Psoas muscle (tissue), 8 donors: ENCODE measurements at places on chromosomes 6 and 20. TPM values are rescaled to one million over a fixed set of nuclear protein-coding genes. Genes with fewer than 3 reads are reported as not detected.

The TNFRSF6B gene
- 6.1 TPM for polyA plus RNA-seq

The PROKR2 gene
- polyA plus RNA-seq, result not detected

GRCh38 chr6:71444222-71444621, 155.6 kb downstream of the OGFRL1 start:
- DNase-seq, result no peak

DNA sequence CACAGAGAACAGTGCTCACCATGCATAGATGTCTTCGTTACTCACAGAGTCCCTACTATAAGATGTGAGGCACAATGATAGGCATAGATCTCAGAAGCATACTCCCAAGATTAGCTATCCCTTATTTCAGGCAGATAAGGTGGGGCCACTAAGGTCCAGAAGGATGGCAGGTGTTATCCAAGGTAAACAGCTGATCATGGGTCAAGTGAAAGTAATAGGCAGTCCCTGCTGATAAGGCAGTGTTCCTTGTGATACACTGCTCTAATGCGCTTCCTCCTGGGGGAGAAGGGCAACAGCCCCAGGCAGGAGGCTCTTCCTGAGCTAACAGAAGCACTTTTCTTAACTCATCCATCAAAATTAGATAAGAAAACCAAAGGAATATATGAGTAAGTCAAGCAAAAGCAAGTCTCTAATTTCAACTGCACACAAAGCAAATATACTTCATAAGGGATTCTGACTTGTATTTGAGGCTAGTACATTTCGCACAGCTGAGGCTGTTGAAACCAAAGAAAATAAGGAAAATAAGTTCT, 42.2 kb downstream of the METTL24 start:
- DNase-seq, result no peak

DNA sequence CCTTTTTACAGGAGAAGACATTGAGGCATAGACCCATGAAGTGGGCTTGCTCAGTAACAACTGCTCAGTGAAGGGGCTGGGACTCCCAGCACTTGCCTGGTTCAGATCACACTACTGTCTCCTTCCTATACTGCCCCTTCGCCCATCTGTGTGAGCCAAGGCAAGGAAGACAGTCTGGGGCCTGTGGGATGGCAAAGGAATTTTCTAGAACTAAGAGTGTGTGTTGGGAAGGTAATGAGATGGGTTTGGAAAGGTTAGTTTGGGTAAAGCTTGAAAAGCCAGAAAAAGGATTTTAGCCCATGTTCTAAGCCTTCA, 213.3 kb upstream of the AGPAT4 start:
- DNase-seq, result no peak

GRCh38 chr6:104684911-104685415, 174.8 kb downstream of the HACE1 start:
- no peak for DNase-seq

GRCh38 chr6:28224131-28225055, 682 bp upstream of the ZSCAN9 start:
- no peak for DNase-seq

DNA sequence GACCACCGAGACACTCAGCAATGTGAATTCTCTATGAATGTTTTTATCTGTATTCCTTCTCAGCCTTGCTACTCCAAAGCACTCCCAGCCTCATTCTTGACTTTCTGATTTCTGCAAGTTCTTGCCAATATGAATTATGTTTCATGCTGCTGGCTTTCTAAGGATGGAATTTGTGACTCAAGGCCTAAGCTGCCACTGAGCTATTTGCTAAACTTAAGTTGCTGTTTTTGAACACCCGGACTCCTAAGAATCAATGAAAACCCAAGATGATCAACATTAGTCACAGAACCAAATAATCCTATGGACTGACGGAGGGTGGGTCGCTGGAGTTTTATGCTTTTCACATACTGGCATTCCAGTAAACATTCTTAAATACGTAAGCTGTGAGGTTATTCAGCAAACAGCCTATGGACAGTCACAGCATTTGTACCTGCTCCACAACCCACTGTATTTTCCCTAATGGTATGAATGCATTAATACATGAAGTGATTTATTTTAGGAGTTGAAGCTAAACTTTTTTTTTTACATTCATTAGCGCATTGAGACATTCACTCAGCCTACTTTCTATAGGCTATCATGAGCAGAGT, 8.2 kb upstream of the PXDC1 start:
- no peak for DNase-seq

DNA sequence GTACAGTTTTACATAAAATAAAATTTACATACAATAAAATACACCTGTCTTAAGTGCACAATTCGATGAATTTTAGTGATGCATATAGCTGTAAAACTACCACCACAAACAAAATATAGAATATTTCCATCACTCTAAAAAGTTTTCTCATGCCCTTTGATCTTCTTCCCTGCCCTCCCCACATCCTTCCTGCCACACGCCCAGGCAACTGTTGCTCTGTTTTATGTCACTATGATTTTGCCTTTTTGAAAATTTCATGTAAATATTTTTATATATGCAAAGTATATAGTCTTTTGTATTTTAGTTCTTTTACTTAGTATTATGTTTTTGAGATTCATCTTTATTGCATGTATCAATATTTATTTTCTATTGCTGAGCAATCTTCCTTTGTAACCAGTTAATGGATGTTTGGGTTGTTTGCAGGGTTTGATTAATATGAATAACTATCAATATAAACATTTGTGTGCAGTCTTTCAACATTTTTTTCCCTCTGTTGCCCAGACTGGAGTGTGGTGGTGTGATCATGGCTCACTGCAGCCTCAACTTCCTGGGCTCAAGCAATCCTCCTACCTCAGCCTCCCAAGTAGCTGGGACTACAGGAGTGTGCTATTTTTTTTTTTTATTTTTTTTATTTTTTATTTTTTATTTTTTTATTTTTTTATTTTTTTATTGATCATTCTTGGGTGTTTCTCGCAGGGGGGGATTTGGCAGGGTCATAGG, 23.8 kb upstream of the SAMHD1 start:
- no peak for DNase-seq

DNA sequence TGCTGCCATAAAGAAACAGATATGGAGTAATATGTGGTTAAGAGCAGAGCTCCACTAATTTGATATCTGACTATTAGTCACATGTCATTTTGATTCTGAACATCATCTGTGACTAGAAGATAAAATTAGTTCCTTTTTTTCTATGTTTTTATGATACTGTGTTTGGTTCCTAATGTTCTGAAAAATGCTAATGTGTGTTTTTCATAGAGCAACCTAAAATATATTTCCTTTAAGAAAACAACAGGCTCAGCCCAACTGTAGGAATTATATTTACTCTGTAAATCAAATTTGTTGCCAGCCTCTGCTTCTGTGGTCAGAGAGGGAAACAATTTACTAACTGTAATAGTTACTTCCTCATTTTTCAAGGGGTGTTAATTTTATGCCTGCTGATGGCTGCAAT, 33.3 kb upstream of the TXLNB start:
- no peak for DNase-seq

DNA sequence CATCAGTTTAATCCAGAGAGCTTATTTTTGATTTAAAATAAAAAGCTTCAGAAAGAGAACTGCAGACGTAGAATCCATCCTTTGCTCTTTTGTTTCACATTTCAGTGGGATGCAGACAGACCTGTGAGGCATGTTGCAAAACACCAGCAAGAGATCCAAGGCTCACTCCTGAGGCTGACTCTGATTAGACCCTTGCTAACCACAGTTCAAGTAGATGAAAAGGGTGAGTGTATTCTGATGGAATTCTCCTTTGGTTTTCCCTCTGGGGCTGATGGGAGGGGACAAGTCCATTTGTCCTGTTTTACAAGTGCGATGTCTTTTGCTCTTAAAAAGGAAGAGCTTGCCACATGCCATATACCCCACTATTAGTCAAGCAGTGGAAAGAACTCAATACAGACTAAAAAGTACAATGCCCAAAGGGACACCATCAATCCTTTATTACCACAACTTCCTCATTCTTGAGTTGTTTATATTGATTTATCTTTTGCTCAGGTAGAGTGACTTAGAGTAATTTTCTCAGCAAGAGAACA, 772.7 kb downstream of the MAFB start:
- DNase-seq, result no peak

- no peak for DNase-seq
Measured at GRCh38 chr20:19861147-19861759, 103.2 kb downstream of the RIN2 start.

DNA sequence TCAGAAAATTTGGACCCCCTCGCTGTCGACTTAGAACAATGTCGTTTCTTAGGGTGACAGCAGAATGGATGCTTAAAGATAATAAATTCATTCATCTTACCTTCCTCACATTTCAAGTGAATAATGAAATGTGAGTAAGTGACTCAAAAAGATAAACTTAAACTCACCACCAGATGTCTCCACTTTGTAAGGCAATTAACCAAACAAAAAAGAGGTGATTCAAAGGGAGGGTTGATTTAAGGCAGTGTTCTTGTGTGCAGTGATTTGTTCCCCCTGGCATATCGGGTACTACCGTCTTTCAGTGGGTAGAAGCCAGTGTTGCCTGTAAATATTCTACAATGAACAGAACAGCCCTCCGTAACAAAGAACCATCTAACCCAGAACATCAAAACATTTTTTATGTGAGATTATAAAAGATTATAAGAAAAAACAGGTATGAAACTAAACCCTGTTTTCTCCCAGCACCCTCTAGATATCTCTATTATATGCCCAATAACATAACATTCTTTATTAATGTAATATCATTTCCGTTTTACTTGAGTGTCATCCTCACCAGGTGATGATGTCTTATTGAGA, 589.7 kb downstream of the CBLN4 start:
- DNase-seq, result no peak

DNA sequence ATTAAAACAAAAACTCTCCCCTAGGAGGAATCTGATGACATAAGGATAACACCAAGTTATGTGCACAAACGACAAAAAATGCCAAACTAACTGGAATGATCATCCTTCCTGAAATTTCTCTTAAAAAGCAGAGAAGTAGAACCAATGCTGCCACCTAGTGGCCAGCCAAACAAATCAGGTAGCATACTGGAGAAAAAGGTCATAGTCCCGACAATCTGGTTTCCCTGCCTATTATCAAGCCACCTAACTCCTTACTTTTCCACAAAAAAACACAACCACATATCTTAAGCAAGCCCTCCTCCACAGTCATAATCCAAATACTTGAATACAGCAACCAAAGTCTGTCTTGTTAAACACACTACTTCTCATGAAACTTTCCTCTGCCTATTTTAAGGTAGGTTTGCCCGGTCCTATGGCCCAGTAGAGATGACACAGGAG, 5.3 kb downstream of the OARD1 start:
- peak; percentile 81 for DNase-seq

DNA sequence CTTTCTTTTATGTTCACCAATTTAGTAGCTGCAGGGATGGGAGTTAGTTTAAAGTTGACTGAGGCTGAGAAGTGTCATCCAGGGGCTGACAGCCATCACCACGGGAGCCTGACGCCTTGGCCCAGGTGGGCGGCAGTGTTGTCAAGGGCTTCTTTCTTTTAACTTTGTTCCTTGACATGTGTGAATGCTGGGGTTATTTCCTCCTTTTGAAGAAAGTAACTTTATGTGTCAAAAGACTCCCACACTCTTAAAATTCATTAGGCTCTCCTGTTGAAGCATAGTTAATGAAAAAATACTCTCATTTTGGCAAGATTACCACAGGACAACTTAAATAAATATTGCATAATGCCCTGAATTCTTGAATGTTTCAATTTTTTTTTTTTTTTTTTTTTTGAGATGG, 50.0 kb downstream of the SASH1 start:
- DNase-seq, result no peak

- no peak for DNase-seq
Measured at GRCh38 chr6:20031342-20031741, 180.9 kb downstream of the MBOAT1 start.
